Activated T-helper 17 cell treated with anti-CD3 and anti-CD28 coated beads, Interleukin-2, amount 50 U/mL, for 72 hours (primary cell): ENCODE measurements at places on chromosomes 7 and 10. TPM values are rescaled to one million over a fixed set of nuclear protein-coding genes. Genes with fewer than 3 reads are reported as not detected.

CD36 gene
- not detected for total RNA-seq

AKR1C3 gene
- total RNA-seq: 2.9 TPM

TEX36 gene
- total RNA-seq: not detected

TUBAL3 gene
- not detected for total RNA-seq

PRXL2A gene
- total RNA-seq: 9.4 TPM
